ENCODE measurements at places on chromosomes 6 and 20.
A peak's percentile ranks its signal among the peaks of the same experiment; 100 is the strongest.

- DNase-seq, result no peak
Measured at GRCh38 chr6:26187981-26188635, 100.9 kb downstream of the HFE start.

DNA sequence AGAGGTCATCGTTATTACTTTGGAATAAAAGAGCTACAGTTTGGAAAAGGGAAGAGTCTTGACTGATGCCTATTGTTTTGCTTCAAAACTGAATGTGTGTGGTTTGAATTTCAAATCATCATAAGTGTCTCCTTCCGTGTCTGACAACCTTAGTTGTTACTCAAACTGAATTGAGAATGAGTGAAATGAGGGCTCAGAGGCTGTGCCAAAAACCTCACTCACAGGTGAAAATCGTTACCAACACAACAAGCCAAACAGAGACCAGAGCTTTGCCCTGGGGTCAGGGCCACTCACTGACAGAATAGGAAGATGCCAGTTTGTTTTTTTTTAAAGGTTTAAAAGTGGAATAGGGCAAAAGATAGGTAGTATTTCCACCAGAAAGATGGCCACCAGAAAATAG, 15.2 kb upstream of the SIRT5 start:
- DNase-seq, result peak; percentile 41

DNA sequence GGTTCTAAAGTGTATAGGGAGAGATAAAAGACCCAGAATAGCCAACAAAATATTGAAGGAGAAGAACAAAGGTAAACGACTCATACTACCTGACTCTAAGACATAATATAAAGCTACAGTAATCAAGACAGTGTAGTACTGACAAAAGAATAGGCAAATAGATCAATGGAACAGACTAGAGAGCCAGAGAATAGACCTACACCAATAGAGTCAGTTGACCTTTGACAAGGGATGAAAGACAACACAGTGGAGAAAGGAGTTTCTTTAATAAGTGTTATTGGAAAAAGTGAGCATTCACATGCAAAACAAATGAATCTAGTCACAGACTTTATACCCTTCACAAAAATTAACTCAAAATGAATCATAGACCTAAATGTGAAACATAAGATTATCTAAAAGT, 96.4 kb downstream of the ISM1 start:
- no peak for DNase-seq

DNA sequence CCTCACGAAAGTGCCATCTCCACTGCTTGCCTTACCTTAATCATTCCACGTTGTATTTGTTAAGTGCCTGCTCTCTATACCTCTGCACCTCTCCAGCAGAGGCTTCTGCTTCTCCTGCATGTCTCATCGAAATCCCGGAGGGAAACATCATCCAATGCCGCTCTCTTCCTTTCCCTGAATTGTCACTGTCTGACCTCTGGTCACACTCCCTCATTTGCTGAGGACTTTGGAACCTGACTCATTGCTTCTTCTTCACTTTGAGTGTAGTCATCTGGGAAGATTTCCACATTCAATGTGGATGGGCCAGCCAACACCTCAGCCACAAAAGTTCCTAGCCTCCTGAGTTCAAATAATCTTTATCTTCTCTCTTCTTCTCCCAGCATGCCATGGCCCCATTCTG, 78.9 kb upstream of the BEND6 start:
- no peak for DNase-seq

DNA sequence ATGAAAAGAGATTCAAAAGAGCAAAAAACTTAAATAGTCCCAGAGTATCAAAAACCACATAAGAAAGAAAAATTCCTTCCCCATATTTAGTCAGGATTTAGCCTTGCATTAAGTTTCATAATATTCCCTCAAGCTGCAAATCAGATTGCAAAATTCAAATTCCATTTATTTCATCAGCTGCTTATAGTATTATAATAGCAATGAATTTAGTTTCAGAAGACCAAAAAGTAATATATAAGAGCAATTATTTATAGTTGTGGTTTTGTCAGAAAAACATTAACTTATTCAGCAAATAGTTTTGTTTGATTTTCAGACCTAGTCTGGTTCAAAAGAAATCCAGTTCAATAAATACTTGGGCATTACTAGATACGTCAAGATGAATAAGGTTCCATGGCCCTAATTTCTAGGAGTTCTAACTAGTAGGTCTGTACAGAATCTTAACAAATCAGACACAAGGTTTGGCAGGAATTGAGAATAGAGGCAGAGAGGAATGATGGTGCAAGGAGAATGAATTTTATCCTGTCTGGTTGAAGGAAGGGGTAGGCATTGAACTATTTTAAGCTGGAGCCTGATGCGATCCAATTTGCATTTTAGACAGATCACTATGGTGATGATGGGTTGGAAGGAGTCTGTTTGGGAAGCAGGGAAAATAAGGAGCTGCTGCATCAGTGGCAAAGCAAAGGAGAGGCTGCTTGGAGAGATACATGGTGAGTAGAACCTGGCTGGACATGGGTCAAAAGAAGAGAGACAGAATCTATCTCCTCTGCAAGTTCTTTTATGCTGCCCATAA, 163.9 kb upstream of the STXBP5 start:
- DNase-seq, result peak; percentile 63

DNA sequence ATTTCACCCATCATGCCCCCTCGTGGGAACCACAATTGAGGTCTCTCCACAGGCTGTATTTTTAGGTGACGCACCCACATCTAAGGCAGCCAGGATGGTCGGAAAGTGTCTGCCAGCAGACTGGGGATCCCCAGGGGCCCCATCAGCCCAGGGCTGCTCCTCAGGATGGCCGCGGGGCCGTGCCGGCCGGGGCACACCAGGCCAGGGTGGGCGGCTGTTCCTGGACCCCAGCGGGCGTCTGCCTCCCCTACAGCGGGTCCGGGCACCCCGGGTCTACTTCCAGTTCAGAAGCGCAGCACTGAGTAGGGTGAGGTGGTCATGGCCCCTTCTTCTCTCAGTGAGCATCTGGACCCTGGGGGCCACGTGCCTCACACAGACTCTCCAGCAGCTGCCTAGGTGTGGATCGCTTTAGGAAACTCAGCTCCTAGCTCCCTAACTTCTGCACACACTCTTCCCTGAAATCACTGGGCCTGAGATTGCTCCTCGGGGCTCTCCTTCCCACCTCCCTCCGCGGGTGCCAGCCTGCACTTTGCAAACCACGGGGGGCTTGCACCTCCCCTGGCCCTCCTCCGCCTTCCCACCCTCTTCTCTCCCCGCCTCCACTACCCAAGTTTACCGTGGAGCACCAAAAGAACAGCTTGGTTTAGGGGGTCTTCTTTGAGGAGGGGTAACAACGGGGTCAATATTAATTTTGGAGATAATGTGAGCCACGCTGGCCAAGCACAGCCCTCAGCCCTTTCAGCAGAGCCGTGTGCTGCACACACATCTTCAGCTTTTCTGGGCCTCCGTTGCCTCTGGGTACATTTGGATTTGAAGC, 14.2 kb upstream of the FOXC1 start:
- no peak for DNase-seq

DNA sequence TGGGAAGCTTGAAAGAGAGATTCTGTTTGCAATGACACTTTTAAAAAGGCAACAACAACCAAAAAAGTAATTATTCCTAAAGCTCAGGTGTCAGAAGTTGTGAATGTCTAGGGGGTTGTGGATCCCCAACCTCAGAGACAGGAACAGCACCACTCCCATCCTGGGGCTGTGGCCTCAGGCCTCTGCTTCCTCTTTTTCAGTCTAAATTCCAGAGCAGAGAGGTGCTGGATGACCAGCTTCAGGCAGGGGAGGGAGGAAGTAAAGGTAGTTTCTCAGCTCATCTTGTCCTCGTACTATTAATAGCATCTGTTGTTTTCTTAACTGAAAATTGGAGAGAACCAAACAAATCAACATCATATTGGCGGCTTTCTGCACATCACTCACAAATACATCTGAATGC, 8.3 kb downstream of the NT5E start:
- DNase-seq, result no peak

- peak; percentile 19 for DNase-seq
Measured at GRCh38 chr6:27693766-27694546, 218.2 kb downstream of the OR2B2 start.

DNA sequence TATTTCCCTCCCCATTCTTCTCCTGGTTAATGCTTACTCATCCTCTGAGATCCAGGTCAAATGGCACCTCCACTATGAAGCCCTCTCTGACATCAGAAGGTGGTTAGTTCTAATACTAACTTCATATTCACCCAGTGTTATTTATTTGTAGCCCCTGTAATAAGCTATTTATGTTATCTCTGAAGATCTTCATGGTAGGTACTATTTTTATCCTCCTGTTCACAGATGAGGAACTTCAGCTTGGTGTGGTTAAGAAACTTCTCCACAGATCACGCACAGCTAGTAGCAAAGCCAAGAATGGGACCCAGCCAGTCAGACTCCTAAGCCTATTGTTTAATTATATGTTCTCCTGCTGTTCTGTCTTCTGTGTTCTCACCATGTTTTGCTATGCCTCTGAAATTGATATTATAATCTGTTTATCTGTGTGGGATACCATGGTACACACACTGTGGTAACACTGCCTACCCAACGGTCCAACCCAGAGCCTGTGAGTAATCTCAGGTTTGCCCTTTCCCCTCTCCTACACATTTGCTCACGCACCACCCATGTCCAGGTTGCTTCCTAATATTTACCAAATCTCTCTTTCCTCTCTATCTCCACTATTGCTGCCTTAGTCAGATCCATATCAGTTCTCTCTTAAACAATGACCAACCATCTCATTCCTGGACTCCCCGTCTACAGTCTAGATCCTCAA, 98.4 kb downstream of the IPCEF1 start:
- DNase-seq, result no peak

DNA sequence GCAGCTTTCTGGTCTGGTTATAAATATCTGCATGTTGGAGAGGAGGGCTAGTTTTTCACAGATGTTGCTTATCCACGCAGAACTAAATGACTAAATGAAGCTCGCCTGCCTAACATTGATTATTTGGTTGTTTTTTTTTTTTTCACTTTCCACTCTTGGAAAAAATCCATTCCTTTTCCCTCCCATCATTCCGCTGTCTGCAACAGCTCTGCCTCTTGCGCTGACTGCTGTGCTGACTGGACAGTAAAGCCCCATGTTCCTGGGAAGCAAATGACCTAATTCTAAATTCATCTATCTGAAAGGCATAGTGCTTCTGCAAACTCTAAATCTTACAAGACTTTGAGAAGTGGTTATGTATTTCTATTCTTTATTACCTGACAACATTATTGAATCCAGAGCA, 255.5 kb upstream of the PLN start:
- DNase-seq, result no peak

GRCh38 chr20:37364013-37364926, 18.3 kb downstream of the SRC start:
- no peak for DNase-seq

DNA sequence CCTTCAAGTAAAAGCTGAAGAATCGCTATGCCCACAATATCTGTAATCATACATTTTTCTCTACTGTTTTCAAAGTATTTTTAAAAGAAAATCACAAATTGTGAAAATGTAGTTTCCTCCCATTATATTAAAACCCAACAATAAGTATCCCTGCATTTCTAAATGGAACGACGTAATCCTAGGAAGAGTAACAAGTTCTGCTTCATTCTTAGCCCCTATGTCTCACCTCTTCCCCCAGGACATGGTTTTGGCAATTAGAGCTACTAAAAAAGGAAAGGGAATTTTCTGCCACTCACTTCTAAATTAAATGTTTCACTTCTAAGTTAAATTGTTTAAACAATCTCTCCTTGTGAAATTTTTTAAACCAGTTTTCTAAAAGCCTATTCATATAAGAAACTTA, 47.4 kb downstream of the TBPL1 start:
- no peak for DNase-seq

DNA sequence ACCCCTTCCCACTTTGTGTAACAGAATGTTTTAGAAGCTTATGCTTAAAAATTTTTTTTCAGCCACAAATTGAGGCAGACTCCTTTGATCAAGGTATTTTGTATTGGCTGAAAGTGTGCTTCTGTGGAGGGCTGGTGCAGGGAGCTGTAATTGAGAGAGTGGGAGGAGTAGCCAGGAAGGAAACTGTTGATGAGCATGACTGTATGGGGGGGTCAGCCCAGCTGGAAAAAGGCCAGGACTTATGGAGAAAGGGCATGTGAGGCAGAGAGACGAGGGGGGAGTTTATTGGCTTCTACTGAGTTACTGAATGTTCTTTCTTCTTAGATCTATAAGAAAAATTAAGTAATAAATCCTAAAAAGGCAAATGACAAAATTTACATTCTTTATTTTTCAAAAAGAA, 13.4 kb downstream of the RFPL4B start:
- no peak for DNase-seq

GRCh38 chr6:156350337-156350736, 426.8 kb upstream of the ARID1B start:
- DNase-seq, result no peak

- no peak for DNase-seq
Measured at GRCh38 chr6:77371748-77372147, 91.5 kb downstream of the HTR1B start.

DNA sequence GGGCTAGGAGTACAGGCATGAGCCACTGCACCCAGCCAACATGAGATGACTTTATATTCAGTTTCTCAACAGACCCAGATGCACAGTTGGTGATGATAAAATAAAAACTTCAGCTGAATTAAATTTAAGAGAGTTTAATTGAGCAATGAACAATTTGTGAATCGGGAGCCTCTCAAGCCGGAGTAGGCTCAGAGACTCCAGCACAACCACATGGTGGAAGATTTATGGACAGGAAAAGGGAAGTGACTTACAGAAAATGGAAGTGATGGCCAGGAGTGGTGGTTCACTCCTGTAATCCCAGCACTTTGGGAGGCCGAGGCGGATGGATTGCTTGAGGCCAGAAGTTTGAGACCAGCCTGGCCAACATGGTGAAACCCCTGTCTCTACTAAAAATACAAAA, 10.4 kb upstream of the BCAS4 start:
- DNase-seq, result no peak
